ENCODE measurements at places on chromosomes 4 and X.

DNA sequence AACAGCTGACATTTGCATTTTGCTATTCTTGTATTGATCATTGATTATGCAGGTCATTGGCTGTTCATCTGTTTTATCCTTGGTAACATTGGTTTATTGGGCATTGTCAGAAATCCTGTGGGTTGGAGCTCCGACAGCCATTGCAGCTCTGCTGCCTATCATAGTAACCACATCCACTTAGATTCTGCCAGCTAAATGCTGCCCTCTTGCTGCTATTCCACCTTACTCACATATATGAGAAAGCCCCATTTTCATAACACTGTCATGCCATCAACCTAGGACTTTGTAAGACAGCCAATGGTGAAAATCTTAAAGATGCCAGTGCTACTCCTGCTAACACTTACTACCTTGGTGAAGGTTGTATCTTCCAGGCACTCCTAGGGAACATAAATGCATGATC, 187.3 kb upstream of the CXCL13 start:
- no peak for DNase-seq

DNA sequence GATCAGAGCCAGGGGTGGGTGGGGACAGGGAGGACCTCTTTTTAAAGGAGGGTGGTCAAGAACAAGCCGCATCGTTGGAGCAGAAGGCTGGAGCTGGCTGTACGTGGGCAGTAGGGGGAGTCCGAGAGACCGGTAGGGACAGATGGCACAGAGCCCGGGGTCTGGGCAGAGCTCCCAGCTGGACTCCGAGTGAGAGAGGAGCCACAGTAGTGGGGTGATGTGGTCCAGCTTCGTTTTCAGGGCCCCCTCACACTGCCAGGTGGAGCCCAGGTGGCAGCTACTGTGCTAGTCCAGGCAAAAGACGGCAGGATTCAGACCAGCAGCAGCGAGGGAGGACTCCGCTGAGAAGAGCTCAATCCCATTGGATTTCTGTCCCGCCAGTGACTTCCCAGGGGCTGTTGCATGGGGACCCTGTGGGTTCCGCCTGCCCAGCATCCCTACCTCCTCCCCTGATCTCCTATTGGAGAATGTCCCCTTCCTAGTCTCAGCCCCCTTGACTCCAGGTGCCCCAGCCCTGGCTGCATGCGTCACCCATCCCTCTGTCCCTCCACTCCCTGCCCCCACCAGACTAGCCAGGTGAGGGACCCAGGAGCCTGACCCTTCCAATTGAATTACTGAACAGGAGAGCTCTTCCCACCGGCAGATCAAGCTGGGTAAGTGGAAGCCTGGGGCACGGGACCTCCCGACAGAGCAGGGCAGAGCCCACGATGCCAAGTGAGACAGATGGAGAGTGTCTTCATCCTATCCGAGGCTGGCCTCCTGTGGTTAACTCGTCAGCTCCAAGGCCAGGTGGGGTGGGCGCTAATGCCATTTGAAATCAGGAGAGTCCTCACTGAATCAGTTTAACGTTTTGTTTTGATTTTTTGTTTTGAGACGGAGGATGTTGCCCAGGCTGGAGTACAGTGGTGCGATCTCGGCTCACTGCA, 2.9 kb downstream of the ARHGAP4 start:
- DNase-seq, result no peak

- DNase-seq, result no peak
Observed at GRCh38 chrX:16643176-16643575, 6.8 kb upstream of the S100G start.

DNA sequence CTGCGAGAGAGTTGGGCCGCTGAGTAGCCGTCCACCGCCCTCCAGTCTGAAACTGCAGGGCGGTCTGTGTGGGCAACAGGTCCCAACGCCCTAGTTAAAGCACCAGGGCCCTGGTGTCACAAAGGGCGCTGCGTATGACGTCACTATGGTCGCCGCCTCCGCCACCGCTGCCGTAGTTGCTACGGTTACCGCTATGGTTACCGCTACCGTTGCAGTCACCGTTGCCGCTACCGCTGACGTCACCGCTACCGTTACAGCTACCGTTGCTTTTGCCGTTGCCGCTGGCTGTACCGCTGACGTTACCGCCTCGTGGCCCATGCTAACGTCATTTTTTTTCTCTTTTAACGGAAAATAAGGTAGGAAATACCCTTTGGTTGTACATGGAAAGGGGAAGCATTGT, at the start of gene PPP1R2C:
TSS of gene PPP1R2C (minus strand) at position 68 of the 400 bp plus-strand sequence. CDS start 84 bp downstream, outside the sequence.
- no peak for DNase-seq

DNA sequence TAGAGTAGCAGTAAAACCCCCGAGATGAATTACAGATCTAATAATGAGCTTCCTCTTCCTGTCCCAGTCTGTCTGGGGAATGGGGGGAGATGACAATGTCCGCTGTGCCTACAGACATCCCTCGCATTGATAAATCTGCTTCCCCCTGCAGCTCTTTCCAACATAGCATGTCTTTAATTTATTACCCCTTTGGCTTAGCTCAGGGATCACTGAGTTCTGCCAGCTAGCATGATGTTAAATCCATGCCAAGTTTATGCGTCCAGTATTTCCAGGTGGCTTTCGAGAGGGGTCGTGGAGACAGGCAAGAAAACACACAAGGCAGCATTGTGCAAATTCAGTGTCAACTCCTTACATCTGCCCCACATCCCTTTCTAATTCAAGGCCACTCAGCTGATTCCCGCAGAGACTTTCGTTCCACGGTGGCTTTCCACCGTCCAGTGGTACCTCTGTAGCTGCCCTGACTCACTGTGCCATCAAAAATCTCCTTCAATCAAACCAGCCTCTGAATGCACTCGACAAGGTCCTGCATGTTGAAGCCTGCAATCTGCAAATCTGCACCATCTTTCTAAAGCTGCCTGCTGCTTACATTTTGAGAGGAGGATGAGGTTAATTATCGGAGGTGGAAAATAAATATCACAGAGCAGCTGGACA, 75.1 kb downstream of the MXRA5 start:
- no peak for DNase-seq

DNA sequence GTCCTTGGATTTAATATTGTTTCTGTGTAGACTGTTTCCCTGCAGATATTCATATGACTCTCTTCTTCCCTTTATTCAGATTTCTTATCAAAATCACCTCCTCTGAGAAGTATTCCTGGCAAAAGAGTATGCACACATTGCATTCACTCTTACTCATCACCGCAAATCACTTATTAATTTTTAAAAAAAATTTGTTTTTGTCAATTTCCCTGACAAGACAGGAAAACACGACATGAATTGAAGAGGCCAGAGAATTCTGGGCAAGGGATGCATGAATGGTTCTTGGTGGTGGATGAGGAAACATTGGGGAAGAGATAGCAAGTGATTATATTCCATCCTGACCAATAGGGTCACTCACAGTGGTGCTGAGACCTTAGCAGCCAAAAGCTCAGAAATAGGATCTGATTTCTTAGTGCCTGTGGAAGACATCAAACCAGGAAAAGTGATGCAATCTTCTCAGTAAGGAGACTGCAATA, 522.5 kb upstream of the AGA start:
- DNase-seq, result no peak

DNA sequence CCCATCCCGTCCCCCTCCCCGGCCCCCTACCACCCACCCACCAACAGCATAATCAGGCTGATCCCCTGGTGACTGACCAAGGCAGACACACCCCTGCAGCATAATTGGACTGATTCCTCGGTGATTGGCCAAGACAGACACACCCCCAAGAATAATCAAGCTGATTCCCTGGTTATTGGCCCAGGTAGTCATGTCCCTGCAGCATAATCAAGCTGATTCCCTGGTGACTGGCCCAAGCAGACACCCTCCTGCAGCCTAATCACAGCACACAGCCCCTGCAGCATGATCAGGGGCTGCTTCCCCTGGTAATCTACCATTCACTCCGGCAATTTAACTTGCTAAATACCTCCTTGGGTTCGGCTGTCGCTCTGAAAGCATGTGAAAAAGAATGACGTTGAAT, 47.5 kb upstream of the STS start:
- no peak for DNase-seq

GRCh38 chr4:6732441-6733357, 16.7 kb downstream of the BLOC1S4 start:
- DNase-seq, result no peak

GRCh38 chrX:119885554-119886428, 9.9 kb upstream of the AKAP14 start:
- no peak for DNase-seq

DNA sequence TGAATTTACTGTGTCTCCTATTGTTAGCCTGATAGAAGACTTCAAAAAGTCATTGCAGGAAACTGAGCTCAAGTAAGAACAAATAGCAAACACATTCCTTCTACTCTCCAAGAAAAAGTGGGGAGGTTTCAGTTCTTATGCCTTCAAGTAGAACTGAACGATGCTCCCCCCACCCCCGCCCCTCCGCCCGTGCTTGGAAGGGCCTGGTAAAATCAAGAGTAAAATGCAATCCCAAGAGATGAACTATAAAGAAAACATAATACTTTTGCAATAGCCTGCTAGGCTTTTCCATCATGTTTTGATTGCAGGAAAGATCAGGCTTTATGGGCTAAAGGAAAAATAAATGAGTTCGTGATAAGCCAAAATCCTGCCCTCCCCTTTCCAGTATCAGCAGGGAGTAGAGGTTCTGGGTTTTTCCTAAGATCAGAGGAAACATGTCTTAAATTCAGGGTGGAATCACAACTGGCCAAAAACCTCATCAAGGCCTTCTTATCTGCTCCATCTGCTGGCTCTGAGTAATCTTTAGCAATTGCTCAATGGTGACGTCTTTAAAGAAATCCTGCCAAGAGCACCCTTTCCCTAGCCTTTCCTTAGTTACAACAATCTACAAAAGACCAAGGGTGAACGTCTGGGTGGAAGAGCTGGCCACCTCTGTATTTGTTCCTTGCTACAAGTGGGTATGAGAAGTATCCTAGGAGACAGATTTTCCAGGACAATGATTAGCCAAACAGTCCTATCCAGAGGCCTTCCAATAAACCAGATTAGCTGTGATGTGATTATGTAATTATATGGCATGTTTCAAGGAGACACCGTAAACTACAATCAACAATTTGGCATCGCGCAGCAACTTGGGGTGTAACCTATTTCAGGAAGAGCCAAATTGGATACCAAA, 66.3 kb upstream of the FAM9C start:
- DNase-seq, result no peak

DNA sequence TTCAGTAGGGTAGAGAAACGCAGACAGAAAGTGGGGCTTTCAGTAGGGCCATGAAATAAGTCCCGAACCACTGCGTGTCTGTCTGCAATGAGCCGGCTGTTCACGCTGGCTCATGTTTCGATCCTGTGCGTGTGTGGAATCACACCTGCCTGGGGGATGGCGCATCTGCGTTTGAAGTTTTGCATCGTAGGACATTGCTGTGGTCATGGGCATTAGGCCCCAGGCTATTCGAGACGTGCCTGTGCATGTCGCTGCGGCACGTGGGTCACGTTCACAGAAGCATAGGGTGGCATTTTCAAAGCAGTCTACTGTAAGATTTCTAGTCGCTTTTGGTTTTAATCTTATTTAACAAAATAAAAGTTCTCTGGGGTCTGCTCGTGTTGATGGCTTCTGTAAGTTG, 25.5 kb upstream of the HGFAC start:
- no peak for DNase-seq

- no peak for DNase-seq
Observed at GRCh38 chrX:150360331-150360730, 2.8 kb upstream of the MAMLD1 start.

DNA sequence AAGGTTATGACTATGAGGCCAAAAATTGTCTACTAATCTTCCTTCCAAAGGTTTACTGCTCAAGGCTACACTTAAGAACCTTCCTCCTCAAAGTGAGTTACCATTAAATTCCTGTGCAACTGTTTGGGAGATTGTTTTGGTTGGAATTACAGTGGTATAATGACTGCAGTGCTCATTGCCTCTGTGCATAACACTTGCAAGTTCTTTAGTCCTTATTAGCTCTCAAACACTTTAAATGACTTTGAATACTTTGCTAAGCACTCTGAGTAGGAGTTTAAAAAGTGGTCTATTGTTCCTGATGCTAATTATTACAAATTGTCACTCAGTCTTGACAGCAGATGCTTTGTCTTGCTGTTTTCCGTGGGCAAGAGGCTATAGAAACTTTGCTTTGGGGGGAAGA, 422.8 kb upstream of the PABPC4L start:
- no peak for DNase-seq

DNA sequence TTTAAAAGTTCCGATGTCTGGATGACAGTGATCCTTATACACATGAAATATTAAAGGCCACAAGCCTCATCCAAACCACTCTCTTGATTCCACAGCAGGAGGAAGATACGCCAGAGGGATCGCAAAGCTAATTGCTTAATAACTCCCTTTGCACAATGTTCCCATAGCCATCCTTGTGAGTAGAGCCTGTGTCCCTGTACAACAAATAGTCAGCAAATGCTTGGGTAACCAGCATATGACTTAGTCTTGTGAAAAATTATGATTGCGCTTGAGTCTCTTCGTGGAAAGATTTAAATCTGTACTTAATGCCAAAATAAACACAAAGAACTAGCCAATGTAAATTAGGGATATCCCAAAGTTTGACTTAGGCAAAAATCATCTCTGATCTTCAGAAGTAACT, 31.5 kb downstream of the SLC9A7 start:
- no peak for DNase-seq

GRCh38 chrX:13763489-13763888, 28.9 kb downstream of the OFD1 start:
- no peak for DNase-seq

GRCh38 chr4:52640808-52641565, 18.1 kb downstream of the USP46 start:
- no peak for DNase-seq

DNA sequence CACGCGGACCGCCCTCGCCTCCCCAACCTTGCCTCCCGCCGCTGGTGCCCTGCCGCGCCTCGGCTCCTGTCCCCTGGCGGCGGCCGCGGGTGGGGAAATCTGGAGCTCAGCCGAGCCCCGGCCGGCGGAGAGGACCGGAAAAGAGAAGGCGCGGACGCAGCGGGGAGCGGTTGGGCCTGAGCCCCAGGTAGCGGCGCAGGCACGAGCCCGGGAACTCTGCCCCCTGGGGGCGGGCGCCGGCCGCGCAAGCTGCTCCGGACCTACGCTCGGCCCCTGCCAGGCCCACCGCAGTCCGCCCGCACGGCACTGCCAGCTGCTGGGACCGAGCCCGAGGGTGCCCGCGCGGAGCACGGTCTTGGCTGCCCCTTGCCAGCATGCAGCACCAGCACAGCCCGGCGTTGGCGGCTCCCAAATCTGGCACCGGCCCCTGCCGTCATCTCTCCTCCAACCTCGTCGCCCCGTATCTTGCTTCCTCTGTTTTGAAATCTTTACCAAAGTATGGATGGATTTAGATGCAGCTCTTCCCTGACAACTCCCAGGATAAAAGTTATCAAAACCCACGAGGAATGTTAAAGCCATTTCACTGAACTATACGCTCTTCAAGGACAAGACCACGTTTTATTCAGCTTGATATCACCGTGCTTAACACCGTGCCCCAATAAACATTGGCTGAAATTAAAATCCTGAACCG, at the start of gene PRSS12:
TSS of gene PRSS12 (minus strand) at position 161 of the 691 bp plus-strand sequence. CDS start 283 bp downstream, outside the sequence.
- peak; percentile 4 for DNase-seq
